NCI-H1105 treated with DMSO at 0.1 percent for 48 hours (cell line): ENCODE measurements at places on chromosomes 5 and 9.

- no peak for DNase-seq
Observed at GRCh38 chr5:102801371-102801770, 46.3 kb downstream of the PAM start.

GRCh38 chr5:140875085-140876065 is at the start of gene PCDHA12:
PCDHA12 (plus strand) TSS chr5:140875308; CDS start chr5:140875473, 165 bp downstream.
- no peak for DNase-seq

DNA sequence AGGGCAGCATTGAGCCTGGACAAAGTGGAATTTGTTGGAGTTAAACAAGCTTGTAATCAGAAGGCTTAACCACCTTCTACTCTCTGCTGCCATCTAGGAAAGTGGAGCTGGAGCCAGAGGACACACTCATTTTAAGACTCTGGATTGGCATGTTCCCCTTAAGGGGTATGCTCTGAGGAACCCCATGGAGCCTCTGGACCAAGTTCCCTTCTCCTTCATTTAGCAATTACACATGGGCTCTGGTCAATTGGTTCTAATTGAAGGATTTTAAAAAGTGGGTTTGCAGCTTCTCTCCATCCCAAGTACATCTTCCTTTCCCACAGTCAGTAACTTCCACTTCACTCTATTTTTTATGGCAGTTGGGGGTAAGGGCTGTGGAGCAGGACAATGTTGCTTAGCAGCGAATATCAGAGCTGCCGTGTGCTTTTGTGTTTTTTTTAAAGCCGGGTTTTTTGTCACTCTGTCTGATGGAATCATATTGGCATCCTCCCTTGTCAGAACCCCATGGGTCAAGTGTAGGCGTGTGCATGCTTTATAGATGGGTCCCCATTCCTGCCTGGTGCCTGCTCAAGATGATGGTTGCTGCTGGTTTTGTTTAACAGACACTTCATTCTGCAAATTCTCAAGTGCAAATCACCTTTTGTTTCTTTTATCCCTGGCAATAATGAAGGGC is 330.7 kb upstream of the ADAMTSL1 start:
- no peak for DNase-seq

- DNase-seq = no peak
Observed at GRCh38 chr5:108536321-108536720, 154.4 kb upstream of the FBXL17 start.

DNA sequence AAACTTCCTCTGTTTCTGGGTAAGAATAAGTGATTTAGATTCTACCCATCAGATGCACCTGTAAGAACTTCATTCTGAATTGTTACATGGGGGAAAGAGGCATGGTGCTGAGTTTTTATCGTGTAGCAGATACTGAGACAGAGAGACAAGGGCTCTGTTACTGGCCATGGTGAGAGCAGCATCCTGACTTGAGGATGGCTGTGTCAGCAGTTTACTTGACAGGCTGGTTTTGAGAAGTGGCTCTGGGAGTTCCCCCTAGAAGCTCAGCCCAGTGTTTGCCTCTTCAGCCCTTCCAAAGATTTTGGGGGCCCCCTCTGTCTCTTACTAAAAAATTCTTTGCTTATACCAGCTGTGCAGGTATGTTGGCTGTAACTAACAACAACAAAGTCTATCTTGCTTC is 510.5 kb downstream of the LRRC70 start:
- no peak for DNase-seq

DNA sequence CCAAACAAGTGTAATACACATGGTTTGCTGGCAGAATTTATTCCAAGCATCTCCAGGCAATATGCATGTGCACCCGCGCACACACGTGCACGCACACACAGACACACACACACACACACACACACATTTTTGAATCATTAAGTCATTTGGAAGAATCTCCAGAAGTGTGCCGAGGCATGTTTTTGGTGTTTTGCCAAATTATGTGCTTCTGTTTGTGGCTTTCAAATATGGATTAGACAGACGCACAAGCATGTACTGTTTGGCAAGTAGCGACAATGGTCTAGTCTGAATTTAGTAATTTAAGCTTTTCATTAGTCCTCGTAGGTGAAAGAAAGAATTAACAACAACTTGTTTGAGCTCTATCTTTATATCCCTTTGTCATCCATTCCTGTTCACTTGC is 36.7 kb downstream of the NFIB start:
- DNase-seq = peak; percentile 44

- no peak for DNase-seq
Observed at GRCh38 chr5:41127967-41128690, 57.0 kb upstream of the MROH2B start.

DNA sequence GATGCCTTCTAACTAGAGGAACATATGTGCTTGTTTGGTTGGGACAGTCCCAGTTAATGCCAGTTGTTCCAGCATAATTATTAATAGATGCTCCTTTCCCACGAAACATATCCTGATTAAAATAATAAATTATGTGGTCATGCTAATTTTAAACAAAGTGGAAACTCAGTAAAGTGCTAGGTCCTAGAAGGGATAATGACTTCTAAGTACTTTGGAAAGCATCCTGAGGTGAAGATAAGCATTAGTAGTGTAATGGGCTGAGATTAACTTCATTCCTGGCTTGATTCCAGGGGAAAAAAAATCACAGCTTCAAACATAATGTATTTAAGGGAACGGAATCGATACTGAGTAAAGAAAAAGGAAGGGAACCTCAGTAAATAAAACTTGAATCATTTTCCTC is 213.7 kb upstream of the SNX2 start:
- DNase-seq = no peak

GRCh38 chr9:16446636-16447035 is 423.8 kb downstream of the BNC2 start:
- no peak for DNase-seq

DNA sequence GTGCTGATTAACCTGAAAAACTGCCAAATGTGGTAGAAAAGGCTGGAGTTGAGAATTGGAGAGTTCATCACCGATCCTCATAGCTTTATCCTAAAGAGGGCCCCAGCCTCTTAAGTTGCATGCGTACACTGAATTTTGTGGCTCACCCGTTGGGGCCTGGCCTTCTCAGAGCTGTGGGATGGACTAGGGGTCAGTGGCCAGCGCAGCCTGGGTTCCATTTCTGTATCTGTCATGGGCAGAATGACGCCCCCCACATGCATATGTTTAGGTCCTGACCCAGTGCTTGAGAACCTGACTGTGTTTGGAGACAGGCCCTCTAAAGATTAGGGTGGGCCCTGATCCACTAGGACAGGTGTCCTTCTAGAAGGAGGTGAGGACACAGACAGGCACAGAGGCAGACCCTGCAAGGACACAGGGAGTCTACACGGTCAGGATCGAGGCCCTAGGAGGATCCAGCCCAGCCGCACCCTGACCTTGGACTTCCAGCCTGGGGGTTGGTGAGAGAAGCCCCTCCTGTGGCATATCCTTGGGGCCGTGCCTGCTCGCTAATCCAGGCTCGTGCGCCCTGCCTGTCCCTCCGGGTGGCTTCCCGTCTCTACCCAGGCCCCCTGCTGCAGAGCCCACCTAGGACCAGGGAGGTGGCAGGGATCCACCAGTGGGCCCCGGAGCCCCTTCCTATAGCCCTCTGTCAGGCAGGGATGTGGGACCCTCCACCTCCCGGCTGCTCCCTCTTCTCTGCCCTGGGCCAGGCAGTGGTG is 32.2 kb downstream of the NDUFS6 start:
- no peak for DNase-seq

GRCh38 chr9:29556746-29557145 is 1983.5 kb upstream of the C9orf72 start:
- DNase-seq = no peak

GRCh38 chr5:86500947-86501346 is 116.8 kb upstream of the COX7C start:
- DNase-seq = no peak

- DNase-seq = no peak
Observed at GRCh38 chr9:117265253-117265652, 149.6 kb downstream of the ASTN2 start.

- no peak for DNase-seq
Observed at GRCh38 chr9:63859475-63860215, 1425.4 kb downstream of the FOXD4L5 start.

DNA sequence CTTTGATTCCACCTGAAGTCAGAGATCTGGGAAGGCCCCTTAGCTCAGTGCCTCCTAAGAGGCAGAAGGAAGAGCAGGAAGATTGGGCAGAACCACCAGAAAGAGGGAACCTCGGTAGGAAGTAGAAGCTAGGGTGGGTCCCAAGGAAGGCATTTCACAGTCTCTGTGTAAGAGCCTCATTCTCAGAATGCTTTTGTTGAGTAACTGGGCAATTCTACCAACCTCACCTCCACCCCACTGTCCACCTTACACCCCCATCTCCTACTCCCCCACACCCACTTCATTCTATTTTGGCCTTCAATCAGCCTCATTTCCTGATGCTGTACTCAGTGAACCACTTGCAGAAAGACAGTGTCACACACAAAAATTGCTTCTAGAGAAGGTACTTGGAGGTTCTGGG is 3.5 kb downstream of the HBEGF start:
- DNase-seq = no peak

DNA sequence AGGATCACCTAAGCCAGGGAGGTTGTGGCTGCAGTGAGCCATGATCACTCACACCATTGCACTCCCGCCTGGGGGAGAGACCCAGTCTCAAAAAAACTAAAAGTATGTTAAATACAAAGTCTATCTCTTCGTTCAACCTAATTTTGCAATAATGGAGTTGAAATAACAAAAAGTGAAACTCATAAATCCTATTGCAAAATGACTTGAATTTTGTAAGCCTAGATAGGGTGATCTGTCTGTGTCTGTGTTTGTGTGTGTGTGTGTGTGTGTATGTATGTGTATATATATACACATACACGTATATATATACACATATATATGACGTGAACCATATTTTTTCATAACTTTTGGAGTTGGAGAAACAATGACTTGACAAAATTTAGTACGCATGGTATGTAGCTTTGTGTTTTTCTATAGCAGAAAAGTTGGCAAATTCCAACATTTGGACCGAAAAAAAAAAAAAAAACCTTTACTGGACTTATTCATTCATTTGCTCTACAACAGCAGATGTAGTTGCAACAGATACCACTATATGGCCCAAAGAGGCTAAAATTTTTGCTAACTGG is 76.9 kb upstream of the CDH6 start:
- DNase-seq = no peak
